ENCODE measurements at places on chromosomes 5 and 9.

- peak; percentile 48 for DNase-seq
These were observed 133.3 kb downstream of the CACNA1B start for GRCh38 chr9:138010861-138011260.

DNA sequence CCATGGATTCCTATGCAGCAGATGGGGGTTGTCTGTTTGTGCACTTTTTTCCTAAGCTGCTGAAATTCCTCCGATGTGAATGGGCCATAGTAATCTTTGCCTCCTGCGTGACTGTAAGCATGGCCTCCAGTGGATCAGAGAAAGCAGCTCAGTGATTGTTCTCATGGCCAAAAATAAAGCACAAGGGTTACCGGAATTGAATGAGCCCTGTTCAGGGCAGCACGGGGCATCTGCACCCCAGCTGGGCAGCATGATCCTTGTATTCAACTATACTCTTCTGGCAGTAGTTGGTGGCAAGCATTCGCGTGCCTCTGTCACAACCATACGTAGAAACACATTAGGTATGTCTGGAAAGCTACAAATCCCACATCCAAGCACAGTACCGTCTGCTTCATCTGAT lies 193.9 kb downstream of the RORB start:
- DNase-seq, result no peak

DNA sequence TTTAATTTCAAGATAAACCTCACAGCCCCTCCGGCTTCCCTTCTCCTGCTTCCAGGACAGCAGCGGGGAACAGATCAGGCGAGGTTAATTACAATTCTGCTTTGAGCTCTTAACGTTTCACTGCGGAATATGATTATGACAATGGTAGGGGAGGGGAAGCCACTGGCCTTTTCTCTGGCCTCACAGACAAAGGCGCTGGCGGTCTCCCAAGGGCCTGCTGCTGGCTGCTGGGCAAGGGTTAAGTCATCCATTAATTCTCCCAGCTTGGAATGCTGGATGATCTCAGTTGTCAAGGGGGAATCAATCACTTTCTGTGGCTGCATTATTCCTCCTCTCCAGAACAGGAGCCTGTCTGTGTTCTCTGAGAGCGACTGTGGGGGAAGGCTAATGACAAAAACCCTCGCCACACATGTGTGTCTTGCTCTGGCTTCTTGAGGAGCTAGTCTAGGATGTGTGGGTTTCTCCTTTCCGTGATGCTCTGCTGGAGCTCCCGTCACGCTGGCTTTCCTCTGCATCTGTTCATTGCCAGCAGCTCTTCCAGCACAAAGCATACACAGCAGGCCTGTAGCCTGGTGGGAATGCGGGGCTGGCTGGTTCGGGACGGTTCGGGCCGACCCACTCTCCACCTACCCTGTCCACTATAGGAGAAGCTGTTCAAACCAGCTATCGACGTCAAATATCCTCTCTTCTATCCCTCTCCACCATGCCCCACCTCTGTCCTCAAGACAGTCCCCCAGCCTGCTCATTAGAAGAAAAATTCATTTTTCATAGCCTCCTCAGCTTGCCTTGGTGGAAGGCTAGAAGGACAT lies 82.8 kb downstream of the DCP2 start:
- DNase-seq, result no peak

DNA sequence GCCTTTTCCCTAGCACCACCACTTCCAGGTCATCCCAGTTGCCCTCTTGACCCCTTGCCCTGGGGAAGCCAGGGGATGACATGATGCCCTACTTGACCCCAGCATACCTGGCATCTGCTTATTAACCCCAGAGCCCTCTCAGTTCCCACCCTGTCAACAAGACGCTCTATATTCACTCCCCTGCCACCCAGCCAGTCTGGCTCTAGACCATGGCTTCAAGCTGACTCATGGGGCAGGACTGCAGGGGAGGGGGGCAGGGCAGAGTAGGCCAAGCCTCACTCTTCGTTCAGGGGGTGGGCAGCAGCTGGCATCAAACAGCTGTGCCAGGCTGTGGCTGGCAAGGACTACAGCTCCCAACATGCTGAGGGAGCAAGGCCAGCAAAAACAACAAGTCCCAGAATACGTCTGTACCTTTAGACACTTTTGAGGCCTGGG lies 5.3 kb downstream of the ATOSB start:
- DNase-seq, result no peak

- no peak for DNase-seq
These were observed 159.3 kb downstream of the DMAC1 start for GRCh38 chr9:7640231-7640630.

- peak; percentile 32 for DNase-seq
These were observed 15.0 kb downstream of the ACSL6 start for GRCh38 chr5:131996210-131997025.

DNA sequence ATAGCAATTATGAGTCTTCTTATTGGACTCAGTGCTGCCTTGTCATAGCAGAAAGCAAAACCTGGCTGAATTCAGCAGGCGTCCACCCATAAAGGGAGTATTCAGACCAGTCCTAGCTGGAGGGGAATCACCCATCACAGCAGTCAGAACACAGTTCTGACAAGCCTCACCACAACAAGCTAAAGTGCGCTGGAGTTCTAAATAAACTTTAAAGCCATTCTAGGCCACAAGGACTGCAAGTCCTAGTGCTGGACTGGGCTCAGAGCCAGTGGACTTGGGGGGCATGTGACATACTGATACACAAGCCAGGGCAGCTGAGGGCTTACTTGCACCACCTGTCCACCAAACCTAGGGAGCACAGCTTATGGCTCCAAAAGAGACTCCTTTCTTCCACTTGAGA lies 115.3 kb upstream of the PCSK5 start:
- no peak for DNase-seq

GRCh38 chr5:90888511-90889324 lies 330.1 kb downstream of the ADGRV1 start:
- DNase-seq, result no peak
